NCI-H1048 (cell line): ENCODE measurements at places on chromosomes 11 and 22.

DNA sequence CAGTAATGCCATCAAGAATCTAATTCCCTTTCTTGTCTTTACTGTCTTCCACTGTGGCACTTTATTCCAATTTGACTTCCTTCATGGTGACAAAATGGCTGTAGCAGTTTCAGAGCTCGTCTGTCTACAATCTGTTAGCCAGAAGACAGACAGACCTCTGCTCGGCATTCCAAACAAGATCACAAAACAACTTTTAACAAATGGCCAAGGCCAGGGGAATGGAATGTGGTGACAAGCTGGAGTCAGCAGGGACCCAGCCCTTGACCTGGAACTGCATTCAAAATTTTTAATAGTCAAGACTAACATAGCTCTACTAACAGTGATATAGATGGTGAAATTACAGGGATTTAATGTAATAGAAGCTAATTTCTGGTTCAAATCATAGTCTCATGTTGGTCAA, 637.2 kb downstream of the ETS1 start:
- no peak for DNase-seq

GRCh38 chr11:96361778-96362177, 18.8 kb upstream of the MAML2 start:
- no peak for DNase-seq

DNA sequence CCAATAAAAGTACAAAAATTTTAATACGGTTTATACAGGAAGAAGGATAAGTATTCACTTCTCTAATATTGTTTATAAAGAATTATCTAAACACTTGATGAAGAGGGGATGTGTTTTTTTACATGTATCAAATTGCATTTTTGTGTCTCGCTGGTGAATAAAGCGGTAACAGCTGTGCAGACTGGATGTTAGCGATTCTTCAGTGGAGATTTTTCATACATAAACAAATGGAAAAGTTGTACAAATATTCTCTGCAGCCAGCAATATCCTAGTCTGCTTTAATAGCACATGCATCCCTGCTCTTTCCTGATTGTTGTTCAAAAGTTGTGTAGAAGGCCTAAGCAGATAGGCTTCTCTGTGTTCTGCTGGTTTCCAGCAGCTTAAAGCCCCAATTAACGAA, 369.3 kb downstream of the SOX6 start:
- no peak for DNase-seq

- no peak for DNase-seq
These were observed 102.6 kb downstream of the RELT start for GRCh38 chr11:73478737-73479347.

- DNase-seq = no peak
These were observed 251.3 kb downstream of the SBF2 start for GRCh38 chr11:10042699-10043098.

DNA sequence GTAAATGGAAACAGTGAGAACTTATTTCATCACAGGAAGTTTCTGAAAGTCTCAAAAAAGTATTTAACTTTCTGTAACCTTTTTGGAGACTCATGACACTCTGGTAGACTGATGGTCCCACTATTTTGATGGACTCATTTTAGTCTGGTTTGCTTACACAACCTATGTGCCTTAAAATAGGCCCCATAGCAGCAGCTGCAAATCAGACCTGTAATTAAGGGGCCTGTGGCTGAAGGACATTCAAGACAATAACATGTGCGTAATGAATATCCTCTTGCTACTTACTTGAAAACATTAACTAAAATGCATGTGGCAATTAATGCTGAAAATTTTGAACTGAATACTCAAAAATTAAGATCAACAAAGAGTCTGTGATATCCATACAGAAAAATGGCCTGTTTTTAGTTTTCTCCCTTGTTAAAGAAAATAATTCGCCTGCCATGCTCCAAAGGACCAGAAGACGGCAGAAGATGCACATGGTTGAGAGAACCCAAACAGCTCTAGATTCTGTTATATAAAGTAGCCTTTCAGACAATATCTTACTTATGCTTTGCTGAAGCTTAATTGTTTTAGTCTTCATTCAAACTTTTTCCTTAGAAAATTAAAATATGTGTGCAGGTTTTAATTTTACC, 568.5 kb downstream of the KCNA4 start:
- no peak for DNase-seq

DNA sequence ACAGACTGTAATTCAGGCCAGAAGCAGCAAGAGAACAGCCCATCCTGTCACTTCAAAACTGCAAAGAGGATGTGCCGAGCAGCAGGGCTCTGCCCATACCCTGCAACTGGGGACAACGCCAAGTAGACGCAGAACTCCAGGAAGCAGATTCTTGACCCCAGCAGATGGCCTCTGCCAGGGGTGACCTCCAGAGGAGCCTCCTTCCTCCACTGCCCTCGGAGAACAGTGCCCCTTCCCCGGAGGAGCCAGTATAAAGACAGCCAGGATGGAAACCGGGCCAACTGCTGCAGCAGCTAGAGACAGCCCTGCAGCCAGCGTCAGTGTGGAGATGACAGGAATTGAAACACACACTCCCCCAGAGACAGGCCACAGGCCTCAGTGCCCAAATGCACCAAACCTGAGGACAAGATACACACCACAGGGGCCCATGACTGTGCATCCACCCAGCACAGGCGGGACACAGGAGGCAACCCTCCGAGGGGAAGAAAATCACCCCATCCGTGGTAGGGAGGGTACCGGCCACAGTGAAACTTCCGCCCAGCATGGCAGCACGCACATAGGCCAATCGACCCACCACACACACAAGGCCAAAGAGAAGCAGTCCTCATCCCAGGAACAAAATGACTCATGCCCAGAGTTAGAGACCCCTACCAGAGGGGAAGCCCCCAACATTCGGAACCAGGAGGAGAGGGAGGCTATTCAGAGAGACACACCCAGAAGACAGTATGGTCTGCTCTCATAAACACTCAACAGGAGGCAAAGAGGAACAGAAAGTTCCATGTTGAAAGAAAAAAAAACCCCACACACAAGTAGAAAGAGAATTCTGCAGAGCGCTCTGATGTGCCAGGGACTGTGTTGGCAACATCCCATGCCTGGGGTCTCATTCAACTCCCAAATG, 5.6 kb downstream of the AHNAK start:
- DNase-seq = no peak

- DNase-seq = no peak
These were observed 32.5 kb upstream of the OR6M1 start for GRCh38 chr11:123838659-123839058.

DNA sequence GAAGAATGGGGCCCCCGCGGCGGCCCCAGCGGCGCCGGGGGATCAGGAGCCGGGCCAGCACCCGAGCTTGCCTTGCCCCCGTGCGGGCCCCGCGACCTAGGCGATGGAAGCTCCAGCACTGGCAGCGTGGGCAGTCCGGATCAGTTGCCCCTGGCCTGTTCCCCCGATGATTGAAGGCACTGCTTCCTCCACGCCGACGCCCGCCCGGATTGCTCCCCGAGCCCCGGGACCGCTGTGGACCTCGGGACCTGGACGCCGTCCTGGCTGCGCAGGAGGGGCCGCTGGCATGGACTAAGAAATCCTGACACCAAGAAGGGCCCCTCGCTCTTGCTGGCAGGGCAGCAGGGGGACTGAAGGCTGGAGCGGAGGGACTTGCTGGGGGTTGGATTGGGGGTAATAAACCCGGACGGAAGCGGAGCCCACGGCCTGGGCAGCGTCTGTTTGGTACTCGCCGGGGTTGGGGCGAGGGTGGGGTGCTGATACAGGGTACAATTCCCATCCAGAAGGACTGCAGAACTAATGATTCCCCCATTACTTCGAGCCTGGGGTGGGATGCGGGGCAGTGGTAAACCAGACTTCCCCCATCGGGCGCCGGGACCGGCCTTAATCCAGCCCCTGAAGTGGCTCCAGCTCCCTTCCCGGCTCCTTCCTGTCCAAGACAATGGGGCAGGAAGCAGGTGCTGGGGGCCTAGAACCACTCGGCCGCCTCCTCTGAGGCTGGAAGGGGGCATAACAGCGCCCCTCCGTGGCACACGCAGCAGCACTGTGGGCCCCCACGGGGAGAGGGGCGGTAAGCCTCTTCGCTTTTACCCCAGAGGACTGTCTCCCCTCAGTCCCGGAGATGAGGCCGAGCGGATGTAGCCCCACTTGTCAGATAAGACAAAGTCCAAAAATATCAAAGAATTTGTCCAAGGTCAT, 1.0 kb downstream of the CCDC85B start:
- no peak for DNase-seq

DNA sequence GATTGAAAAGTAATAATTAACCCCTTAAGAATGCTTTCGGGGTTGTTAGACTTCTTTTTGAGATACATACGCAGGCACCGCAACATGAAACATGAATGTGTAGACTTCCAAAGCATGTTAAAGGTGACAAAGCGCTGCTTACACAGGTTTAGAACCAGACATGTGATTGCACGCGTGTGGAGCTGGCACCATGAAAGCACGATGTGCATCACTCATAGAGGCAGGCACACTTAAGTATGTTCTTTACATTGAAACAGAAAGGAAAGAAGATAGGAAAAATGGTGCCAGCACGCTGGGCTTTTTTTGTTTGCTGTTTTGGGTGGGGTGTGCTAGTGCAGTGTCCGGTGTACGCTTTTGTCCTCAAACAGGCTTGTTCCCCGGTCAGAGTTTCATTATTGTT, 83.6 kb upstream of the PPARA start:
- no peak for DNase-seq

DNA sequence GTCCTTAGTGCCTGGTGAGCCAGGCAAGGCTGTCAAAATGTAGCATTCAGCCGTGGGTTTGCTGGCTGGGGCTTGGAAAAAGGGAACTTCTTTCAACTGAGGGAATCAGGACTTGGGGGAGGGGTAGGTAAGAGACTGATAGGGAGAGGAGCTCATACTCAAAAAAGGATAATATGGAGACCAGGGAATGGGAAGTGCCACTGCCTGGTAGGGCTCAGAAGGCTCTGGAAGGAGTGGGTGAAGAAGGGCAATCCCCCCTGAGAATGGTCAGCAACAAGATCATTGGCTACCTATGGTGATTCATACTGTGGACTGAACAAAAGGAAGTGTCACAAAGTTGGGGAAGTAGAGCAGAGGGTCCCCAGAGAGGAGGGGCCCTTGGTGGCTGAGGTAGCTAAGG, 1.9 kb downstream of the CNGA4 start:
- DNase-seq = no peak

DNA sequence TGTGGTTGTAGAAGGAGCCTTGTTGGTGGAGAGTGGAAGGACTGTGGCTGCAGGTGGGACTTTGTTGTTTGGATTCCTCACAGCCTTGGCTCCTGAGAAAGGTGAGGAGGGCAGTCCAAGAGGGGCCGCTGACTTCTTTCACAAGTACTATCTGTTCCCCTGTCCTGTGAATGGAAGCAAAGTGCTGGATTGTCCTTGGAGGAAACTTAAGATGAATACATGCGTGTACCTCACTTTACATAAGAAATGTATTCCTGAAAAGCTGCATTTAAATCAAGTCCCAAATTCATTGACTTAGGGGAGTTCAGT, 2.4 kb downstream of the FUT4 start:
- no peak for DNase-seq

- DNase-seq = no peak
These were observed 21.7 kb downstream of the TPST2 start for GRCh38 chr22:26568207-26568706.

DNA sequence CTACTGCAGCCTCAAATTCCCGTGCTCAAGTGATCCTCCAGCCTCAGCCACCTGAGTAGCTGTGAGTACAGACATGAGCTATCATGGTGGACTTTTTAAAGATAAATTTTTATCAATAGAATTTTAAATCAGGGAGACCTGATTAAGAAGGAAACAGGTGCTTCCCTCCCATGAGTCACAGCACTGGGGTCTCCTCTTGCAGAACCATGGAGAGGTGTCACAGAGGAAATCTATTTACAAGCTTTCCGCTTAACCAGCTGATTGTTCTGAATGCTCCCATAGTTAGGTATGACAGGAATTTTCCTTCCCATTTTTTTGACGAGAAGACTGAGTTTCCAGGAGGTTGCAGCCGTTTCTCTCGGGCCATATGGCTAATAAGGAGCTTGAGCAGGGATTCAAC, 516.1 kb downstream of the MIAT start:
- no peak for DNase-seq

DNA sequence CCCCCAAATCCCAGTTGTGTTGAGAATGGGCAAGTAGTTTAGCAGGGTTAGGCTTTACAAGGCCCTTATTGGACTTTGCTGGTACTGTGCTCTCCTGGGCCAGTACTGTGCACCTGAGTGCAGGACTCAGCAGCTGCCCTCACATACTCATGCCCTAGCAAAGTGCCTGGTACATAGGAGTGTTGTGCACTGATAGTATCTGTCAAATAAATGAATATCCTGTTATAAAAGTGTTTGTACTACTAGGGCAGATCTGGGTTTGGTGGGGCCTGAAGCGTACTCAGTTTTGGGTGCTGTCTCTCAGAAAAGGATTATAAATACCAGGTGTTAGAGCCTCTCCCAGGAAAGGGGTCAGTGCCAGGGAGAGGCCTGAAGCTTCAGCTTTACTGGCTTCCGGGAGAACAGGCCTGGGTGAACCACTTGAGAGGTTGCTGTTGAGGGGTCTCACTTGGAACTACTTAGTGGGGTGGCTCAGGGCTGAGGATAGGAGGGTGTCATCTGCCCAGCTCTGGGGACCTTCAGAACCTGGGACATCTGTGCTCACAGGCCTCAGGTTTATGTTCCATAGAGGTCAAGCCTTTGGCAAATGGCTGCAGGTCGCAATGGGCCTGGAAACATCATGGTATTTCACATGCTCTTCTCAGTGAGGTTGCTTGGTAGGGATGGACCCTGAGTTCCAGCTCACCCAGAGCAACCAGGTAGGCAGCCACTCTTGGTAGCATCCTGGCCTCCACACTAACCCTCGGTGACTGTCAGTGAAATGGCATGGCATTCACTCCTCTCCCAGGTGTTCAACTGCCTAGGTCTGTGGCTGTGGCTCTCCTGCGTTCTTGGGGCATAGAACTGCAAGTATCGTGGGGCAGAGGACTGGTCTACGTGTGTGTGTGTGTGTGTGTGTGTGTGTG, 106.1 kb downstream of the ZBTB16 start:
- DNase-seq = no peak

DNA sequence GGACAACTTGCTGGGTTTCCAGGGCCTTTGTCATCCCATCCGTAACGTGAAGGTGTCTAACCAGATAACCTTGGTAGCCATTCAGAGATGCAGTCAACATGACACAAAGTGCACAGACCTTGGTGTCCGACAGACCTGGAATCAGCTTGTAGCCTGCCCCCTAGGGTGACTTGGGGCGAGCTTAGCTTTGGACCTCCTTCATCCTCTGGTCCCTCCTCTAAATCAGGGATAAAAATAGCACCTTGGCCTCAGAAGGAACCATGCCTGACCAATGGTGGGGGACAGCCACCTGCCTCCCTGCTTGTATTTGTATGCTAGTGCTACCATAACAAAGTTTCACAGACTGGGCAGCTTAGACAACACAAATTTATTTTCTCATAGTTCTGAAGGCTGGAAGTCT, 3.7 kb downstream of the SNRPD3 start:
- no peak for DNase-seq

- DNase-seq = no peak
These were observed 552.1 kb upstream of the CHORDC1 start for GRCh38 chr11:90774727-90775566.
